ENCODE measurements at places on chromosomes 7 and 10. TPM values are rescaled to one million over a fixed set of nuclear protein-coding genes. Genes with fewer than 3 reads are reported as not detected.

FAM24B gene
- 13.9 TPM for total RNA-seq

- DNase-seq: no peak
These were observed 101.2 kb upstream of the PRPS1L1 start for GRCh38 chr7:18128846-18129245.

AOAH gene
- total RNA-seq: 14.4 TPM

- DNase-seq: no peak
These were observed 15.2 kb downstream of the FAM20C start for GRCh38 chr7:207418-208129.

GRCh38 chr10:29078919-29079318 lies 210.0 kb upstream of the LYZL1 start:
- DNase-seq: no peak

- DNase-seq: peak; percentile 26
These were observed 393 bp downstream of the ZNF467 start for GRCh38 chr7:149772956-149773434.

PDE1C gene
- total RNA-seq: not detected

OR2A5 gene
- not detected for total RNA-seq

NEUROG3 gene
- not detected for total RNA-seq

DNA sequence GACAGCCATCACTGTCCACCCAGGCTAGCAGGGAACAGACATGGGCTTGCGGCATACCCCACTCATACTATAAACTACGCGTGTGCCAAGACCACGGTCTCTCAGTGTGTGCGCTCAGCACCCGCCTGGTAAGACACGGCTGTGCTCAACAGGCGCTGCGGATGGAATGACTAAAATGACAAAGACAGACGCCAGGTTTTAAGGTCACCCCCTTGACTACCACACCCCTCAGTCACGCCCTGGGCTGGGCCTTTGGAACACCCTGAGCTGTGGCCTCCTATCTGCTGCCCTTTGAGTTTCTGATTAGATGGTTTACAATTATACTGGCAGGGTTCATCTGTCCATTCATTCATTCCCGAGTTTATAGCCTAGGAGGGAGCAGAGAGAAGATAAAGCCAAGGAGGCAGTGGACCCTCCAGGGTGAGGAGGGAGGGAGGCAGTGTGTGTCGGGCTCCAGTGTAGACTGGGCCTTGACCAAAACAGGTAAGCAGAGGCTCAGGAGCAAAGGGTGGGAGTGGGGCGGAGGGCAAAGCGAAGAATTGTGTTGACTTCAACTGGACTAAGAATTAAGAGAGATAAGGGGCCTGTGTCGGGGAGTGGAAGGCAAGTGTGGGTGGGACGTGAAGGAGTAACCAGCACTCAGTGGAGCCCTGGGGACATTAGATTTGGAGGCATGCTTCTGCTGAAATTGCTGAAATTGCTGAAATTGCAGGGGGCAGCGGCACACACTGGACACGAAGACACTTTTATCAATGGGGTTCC lies 35.0 kb downstream of the TNS3 start:
- DNase-seq: no peak

ARL3 gene
- 4.4 TPM for total RNA-seq

DNA sequence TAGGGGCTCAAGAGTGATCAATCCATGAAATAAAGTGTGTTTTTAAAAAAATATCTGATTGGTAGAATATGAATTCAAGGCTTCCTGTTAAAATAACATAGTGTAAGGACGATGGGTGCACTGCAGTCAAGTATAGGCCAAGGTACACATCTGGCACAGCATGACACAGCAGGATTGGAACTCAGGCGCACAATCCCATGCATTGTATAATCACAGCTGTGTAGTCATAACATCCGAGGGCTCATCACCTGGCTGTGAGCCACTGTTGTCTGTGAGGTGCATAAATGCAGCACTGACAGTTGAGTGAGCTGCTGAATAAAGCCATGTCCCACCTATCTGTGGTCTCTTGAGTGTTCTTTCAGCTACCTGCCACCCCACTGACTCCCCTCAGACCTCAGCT lies 142.3 kb upstream of the HPS1 start:
- no peak for DNase-seq

MBLAC1 gene
- 2.3 TPM for total RNA-seq

PSD gene
- 1.4 TPM for total RNA-seq

DNA sequence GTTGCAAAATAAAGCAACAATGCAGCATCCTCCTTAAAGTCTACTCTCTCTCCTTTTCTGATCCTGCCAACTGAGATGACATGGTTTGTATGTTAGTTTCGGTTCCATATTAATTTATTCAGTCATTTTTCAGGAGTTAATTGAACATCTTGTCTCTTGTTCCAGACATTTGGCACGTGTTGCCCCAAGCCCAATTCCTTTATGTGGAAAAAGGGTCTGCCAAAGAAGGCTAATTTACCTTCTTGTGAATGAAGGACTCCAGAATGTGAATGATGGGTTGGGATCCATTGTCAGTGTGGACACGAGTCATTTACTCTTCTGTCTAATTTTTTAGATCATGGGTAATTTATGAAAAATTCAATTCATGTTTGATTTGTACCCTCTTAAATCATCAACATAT lies 350.9 kb upstream of the LRGUK start:
- no peak for DNase-seq

UCN3 gene
- total RNA-seq: not detected

NEUROD6 gene
- total RNA-seq: not detected

Data from activated CD4-positive, alpha-beta T cell treated with anti-CD3 and anti-CD28 coated beads, Interleukin-2, amount 10 ng/mL, durations not matched to agents 7 days and 5 days (primary cell).